ENCODE measurements at places on chromosomes 4 and X.
A peak's percentile ranks its signal among the peaks of the same experiment; 100 is the strongest.

- peak; percentile 85 for DNase-seq
Measured at GRCh38 chr4:3353752-3354454, 61.1 kb downstream of the RGS12 start.

GRCh38 chr4:187118602-187119120 lies 395.0 kb upstream of the FAT1 start:
- DNase-seq, result no peak

GRCh38 chr4:70712604-70713452 lies 8.9 kb upstream of the RUFY3 start:
- DNase-seq, result no peak

DNA sequence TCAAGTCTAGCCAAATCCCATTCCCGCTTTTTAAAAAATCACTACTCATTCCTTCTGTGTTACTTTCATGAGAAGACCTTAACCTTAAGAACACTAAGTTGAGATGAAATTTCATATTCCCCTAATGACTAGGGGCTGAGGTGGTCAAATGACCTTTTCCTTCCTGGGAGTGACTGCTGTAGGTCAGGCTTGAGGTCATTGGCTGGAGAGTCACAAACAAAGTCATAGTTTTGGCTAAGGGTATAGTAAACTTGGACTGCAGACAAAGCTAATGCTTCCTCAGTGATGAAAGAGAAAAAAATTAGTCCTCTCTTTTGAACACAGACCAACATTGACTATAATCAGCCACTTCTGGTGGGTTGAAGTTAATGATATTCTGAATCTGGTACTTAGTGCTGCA lies 16.0 kb upstream of the FGF2 start:
- no peak for DNase-seq

GRCh38 chr4:145956288-145956890 lies 17.8 kb upstream of the ZNF827 start:
- DNase-seq, result no peak

DNA sequence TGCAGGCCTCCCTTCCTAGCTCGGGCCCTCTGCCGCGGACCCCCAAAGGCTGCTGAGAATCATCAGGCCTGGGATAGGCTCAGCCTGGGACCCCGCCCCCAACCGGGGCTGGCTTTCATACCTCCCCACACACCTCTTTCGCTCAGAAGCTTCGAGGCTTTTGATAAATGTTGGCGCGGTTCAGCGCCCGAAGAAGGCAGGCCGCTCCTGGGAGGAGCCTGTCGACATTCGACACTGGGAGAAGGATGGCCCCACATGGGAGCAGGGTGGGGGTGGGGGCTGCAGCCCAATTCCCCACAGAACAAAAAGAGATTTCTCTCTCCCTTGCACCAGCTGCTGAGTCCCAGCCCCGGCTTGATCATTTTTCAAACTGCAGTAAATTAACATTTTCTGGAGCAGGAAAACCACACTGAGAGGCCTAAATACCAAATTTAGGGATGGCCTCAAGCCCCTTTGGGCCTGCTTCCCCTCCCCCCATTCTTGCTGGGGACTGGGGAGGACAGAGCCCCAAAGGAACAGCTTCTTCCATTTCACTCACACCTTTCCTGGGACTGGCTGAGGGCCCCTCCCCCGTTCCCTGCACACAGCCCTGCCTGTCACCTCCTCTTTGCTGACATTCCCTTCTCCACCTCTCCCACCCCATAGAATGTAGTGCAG lies 112.9 kb upstream of the PJA1 start:
- DNase-seq, result no peak

GRCh38 chrX:21972721-21973120 lies 32.2 kb downstream of the SMS start:
- no peak for DNase-seq
